Adrenal gland (tissue), 19 donors: ENCODE measurements at places on chromosomes 16 and 17. TPM values are rescaled to one million over a fixed set of nuclear protein-coding genes. Genes with fewer than 3 reads are reported as not detected.

DNA sequence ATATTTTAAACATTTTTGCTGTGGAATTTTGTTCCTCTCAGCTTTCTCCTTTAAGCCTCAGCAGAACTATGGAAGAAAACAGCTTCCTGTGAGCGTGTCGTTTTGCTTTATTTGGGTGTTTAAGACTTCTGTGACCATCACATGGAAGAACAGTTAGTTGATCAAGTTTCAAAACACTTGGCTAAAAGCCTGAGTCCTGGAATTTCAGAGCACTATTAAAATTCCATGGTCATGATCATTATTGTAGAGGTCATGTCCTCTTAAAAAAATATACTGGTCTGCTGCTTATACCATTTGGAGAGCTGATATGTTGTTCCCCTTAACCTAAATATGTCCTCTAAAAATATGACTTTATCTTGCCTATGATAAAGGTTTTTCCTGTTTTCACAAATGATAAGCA lies 12.6 kb upstream of the CDR2 start:
- H3K4me1 ChIP-seq, result no peaks in the 10 kb centered on the region
- no peak overlapping the region for H3K27ac ChIP-seq
- DNase-seq, result no peak

- H3K4me1 ChIP-seq, result no peaks in the 10 kb centered on the region
- DNase-seq, result no peak
- H3K27ac ChIP-seq, result no peak overlapping the region
- no peaks in the 10 kb centered on the region for H3K36me3 ChIP-seq
Measured at GRCh38 chr16:19913340-19913645, 28.6 kb upstream of the GPRC5B start.

DNA sequence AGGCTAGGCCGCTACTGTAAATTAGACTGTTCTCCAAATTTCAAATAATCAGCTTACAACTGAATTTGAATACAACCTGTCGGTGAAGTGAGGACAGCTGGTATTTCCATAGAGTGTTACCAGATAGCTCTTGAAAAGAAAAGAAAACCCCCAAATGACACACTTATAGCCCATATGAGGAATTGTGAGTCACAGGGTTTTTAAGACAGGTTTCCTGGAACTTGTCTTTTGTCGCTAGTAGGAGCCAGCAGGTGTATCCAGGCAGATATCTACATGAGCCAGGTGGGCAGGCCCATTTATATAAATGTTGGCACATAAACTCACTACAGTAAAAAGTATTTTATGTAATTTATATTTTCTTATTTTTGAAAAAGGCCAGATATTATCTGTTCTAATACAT lies 24.0 kb downstream of the TNRC6A start:
- no peak overlapping the region for H3K27ac ChIP-seq
- H3K36me3 ChIP-seq, result no peaks in the 10 kb centered on the region
- H3K4me1 ChIP-seq, result peaks cover 81% of the 10 kb centered on the region
- DNase-seq, result no peak
- H3K4me3 ChIP-seq, result no peak overlapping the region
- H3K27me3 ChIP-seq, result no peaks in the 10 kb centered on the region

DNA sequence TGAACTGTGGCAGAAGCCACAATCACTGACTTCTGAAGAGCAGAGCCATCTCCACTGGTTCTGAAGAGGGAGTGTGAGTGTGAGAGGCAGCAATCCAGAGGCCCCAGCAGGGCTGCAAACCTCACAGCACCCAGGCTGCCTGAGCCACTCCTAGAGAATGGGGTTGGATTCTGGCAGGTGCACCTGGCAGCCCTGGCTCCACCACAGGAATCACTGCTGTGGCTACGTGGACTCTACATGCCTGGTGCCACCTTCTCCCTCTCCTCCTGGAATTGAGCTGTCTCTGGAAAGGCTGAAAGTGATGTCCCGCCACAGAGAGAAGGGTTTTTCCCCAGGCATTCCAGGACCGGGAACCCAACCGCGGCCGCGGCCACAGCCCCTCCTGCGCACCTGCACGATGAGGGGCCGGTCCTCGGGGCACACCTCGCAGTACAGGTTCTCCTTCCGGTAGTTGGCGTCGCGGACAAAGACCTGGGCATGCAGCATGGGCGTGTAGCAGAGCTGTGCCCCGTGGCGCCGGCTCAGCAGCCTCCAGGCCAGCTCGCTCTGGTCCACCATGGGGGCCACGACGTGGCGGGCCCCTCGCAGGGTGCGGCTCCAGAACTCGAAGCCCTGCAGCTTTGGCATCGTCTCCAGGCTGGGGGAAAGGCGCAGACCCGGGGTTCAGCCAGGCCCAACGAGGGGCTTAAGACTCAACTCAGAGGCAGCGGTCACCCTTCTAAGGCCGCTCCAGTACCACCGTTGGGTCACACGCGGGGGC lies 991 bp downstream of the DUS1L start:
- H3K4me1 ChIP-seq, result peaks cover 12% of the 10 kb centered on the region
- peak overlapping the region; percentile 87 for H3K27ac ChIP-seq
- no peaks in the 10 kb centered on the region for H3K36me3 ChIP-seq

DNA sequence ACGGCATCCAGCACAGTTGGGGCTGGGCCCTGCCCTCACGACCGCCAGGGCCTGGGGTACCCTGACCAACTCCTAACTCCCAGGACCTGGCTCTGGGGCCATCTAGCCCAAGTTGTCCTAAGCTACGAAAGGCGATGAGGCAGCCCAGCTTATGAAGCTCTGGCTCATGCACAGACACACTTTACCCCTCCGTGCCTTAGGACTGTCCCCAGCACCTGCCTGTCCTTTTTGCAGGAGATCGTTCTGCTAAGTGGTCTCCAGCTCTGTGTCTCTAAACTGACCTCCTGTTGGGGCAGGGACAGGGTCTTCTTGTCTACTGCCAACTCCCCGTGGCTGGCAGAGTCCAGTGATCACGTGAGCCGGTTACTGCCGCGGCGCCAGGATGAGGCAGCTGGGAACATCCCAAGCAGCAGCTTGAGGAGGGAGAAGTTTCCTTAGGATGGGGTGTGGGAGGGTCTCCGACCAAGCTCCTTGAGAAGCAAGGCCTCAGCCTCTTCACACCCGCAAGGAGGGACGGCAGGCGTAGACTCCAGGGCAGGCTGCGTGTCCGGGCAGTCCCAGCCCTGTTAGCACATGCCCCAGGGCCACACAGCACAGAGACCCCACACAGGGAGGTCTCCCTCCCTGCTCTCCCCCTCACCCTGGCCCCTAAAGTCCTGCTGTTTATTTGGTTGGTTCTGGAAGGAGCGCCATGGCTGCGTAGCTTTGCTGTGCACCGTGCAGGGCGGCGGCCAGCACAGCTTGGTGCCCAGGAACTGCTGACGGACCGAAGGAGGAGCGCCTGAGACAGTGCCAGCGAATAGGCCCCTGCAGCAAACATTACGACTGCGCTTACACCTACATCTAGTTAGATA lies 16.4 kb upstream of the METRNL start:
- H3K4me1 ChIP-seq, result no peaks in the 10 kb centered on the region
- DNase-seq, result no peak
- no peak overlapping the region for H3K4me3 ChIP-seq
- H3K27me3 ChIP-seq, result no peaks in the 10 kb centered on the region
- no peak overlapping the region for H3K27ac ChIP-seq

DNA sequence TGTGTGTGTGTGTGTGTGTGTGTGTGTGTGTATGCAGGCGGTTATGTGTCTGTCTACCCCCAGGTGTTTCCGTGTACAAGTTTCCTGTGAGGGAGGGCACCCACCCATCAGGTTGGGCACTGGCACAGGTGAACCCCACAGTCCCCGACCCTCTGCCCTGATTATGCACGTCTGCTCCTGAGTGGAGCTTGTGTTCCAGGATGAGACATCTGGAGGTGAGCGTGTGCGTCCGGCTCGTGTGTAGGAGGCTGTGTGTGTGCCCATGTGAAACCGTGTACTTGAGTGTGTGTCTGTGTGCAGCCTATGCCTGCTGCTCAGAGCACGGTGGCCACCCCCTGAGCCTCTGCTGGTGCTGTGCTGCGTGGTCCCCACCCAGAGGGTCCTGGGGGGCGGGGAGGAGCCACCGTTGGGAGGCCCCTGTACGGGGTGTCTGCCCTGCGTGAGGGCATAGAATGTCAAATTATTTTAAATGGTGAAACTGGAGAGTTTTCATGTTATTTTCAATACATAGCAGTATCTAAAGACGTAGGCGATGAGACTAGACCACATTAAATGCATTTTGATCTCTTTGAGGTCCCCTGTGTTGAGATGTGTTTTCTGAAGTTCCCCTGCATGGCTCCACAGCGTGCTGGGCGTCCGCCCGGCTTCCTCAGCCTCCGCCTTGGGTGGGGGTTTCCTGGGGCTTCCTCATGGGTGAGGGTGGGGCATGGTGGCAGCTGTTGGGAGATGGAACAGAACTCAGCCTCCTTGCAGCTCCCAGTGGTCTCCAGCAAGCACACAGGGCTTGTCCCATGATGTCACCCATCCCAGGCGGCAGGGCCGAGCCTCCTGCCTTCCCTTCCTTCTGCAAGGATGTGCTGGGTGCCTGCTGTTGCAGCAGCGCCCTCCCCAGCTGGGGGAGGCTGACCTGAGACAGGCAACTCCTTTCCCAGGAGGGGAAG lies 43.4 kb downstream of the KCNJ12 start:
- no peaks in the 10 kb centered on the region for H3K4me1 ChIP-seq
- H3K4me3 ChIP-seq, result no peak overlapping the region
- no peak overlapping the region for H3K27ac ChIP-seq
- H3K27me3 ChIP-seq, result no peaks in the 10 kb centered on the region
- H3K36me3 ChIP-seq, result no peaks in the 10 kb centered on the region

GRCh38 chr17:44807817-44808155 lies 22.3 kb downstream of the GJC1 start:
- DNase-seq, result no peak
- no peak overlapping the region for H3K27ac ChIP-seq
- peaks cover 4% of the 10 kb centered on the region for H3K27me3 ChIP-seq
- no peaks in the 10 kb centered on the region for H3K36me3 ChIP-seq

- no peak for DNase-seq
- H3K27ac ChIP-seq, result no peak overlapping the region
- no peaks in the 10 kb centered on the region for H3K27me3 ChIP-seq
- H3K4me1 ChIP-seq, result no peaks in the 10 kb centered on the region
- no peak overlapping the region for H3K4me3 ChIP-seq
Measured at GRCh38 chr17:13503526-13503925, 98.2 kb downstream of the HS3ST3A1 start.

- no peak overlapping the region for H3K27ac ChIP-seq
- no peaks in the 10 kb centered on the region for H3K27me3 ChIP-seq
- DNase-seq, result no peak
Measured at GRCh38 chr16:56211435-56211981, 20.2 kb downstream of the GNAO1 start.

DNA sequence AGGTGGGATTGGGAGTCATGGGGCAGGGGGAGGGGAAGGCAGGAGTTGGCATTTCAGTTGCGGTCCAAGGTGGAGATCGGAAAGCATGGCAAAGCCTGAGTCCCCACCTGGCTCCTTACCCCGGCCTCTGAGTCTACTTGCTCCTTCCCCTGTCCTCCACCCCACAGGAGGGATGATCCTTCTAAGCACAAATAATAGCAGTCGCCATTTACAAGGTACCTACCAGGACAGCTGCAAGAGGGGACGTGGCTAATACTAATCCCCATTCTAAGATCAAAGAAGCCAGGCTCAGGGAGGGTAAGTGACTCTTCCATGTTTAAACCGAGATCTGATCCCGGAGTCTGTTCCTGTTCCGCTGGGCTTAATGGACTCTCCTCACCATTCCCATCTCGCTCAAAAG lies 396.3 kb downstream of the SLC39A11 start:
- H3K4me1 ChIP-seq, result no peaks in the 10 kb centered on the region
- no peaks in the 10 kb centered on the region for H3K36me3 ChIP-seq
- H3K27ac ChIP-seq, result no peak overlapping the region
- no peak overlapping the region for H3K4me3 ChIP-seq

DNA sequence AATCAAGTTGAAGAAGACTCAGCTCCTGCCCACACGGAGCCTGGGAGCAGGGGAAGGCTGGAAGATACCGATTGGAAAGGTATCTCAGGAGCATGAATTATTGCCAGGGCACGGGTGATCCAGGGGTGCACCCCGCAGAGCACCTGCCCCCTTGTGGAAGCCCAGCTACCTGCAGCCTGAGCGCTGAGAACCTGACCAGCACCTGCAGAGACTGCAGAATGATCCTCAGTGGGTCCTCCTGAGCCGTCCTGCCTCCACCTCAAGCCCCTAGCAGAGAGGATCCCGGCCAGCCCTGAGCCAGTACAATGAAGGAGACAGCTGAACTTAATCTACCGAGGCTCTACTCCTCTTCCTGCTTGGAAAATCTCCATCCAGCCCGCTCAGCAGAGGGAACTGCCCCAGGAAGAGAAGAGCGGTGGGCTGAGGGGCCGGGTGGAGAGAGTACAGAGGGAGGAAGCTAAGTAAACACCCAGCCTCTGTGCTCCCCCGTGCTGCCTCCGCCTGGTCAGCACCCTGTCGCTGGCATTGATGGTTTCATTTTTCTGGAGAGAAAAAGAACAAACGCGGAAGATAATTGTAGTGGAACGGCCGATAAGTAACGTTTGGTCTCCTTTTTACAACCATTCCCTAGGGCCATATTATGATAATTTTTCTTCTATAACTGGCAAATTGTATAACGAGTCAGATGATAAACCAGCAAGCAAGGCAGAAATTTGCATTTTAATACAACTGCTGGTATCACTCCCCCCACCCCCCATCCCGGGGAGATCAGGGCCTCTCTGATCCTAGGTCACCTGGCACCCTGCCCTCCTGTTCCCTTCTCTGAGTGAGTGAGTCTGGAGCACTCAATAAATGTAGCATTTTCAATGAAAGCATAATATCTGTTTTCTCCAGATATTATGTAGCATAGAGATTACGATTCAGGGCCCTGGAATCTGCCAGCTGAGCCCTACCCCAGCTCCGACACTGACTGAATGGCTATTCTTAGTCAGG lies 204.5 kb upstream of the RPL38 start:
- DNase-seq, result peak; percentile 40
- H3K27me3 ChIP-seq, result no peaks in the 10 kb centered on the region
- no peak overlapping the region for H3K4me3 ChIP-seq
- no peaks in the 10 kb centered on the region for H3K36me3 ChIP-seq
- no peaks in the 10 kb centered on the region for H3K4me1 ChIP-seq

- H3K36me3 ChIP-seq, result no peaks in the 10 kb centered on the region
- H3K4me1 ChIP-seq, result no peaks in the 10 kb centered on the region
- peak; percentile 62 for DNase-seq
- no peak overlapping the region for H3K27ac ChIP-seq
- no peaks in the 10 kb centered on the region for H3K27me3 ChIP-seq
- H3K4me3 ChIP-seq, result no peak overlapping the region
Measured at GRCh38 chr17:51461578-51462004, 201.2 kb downstream of the UTP18 start.

- H3K4me3 ChIP-seq, result no peak overlapping the region
- H3K27ac ChIP-seq, result peak overlapping the region; percentile 47
- no peaks in the 10 kb centered on the region for H3K27me3 ChIP-seq
- H3K36me3 ChIP-seq, result no peaks in the 10 kb centered on the region
Measured at GRCh38 chr17:78774956-78775571, 7.0 kb downstream of the CYTH1 start.

- no peak overlapping the region for H3K4me3 ChIP-seq
- no peaks in the 10 kb centered on the region for H3K36me3 ChIP-seq
- DNase-seq, result no peak
- H3K27me3 ChIP-seq, result no peaks in the 10 kb centered on the region
- H3K27ac ChIP-seq, result no peak overlapping the region
Measured at GRCh38 chr16:3938471-3938842, 57.9 kb upstream of the CREBBP start.

The EVI2B gene
- 6.5 TPM for total RNA-seq

The TGFB1I1 gene
- total RNA-seq, result 62.7 TPM

The ZNF385C gene
- total RNA-seq, result not detected

The KRTAP4-11 gene
- not detected for total RNA-seq
